ENCODE measurements at places on chromosomes 12 and 14. TPM values are rescaled to one million over a fixed set of nuclear protein-coding genes. Genes with fewer than 3 reads are reported as not detected.

Gene DLGAP5
- total RNA-seq = 78.0 TPM

Gene ACOT4
- not detected for total RNA-seq

Gene RERG
- total RNA-seq = not detected

Gene GALNT8
- not detected for total RNA-seq

Gene C12orf50
- total RNA-seq = not detected

Gene ADAM21
- 0.49 TPM for total RNA-seq

Gene COX8C
- total RNA-seq = not detected

Gene STON2
- total RNA-seq = 1.3 TPM

Gene NOPCHAP1
- total RNA-seq = 6.4 TPM

Gene KRT6C
- total RNA-seq = not detected

Gene HHIPL1
- 1.2 TPM for total RNA-seq

DNA sequence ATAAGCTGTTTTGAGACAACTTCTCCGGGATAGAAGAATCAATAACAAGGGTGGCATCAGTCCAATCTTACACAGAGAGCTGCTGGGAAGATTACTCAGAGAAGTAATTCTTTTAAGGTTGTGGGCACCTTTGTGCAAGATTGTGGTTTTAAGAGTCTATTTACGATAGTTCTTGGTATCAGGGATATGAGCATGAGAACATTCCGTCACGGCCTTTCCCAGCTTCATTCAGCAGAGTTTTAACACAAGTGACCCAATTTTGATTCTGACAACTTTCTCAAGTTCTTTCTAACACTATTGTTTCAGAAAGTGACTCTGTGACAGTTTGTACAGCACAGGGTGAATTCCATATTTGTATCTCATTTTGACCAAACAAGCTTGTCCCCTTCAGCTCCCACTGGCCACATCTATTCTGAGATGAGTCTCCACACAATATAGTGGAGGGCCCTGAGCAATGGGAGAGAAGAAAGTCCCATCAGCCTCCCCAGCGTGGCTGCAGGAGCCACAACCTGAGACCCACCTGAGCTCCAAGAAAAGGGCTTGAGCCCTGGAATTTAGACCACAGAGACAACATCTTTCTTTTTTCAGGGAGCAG is 869.2 kb downstream of the TMEM121 start:
- DNase-seq = no peak

DNA sequence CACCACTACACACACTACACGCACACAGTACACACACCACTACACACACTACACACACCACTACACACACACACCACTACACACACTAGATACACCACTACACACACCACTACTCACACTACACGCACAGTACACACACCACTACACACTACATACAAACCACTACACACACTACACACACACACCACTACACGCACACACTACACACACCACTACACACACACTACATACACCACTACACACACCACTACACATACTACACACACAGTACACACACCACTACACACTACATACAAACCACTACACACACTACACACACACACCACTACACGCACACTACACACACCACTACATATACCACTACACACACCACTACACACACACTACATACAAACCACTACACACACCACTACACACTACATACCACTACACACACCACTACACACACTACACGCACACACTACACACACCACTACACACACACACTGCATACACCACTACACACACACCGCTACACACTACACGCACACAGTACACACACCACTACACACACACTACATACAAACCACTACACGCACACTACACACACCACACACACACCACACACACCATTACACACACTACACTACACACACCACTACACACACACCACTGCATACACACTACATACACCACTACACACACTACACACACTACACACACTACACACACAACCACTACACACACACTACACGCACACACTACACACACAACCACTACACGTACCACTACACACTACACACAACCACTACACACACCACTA is 11.7 kb downstream of the NOC4L start:
- no peak for DNase-seq

DNA sequence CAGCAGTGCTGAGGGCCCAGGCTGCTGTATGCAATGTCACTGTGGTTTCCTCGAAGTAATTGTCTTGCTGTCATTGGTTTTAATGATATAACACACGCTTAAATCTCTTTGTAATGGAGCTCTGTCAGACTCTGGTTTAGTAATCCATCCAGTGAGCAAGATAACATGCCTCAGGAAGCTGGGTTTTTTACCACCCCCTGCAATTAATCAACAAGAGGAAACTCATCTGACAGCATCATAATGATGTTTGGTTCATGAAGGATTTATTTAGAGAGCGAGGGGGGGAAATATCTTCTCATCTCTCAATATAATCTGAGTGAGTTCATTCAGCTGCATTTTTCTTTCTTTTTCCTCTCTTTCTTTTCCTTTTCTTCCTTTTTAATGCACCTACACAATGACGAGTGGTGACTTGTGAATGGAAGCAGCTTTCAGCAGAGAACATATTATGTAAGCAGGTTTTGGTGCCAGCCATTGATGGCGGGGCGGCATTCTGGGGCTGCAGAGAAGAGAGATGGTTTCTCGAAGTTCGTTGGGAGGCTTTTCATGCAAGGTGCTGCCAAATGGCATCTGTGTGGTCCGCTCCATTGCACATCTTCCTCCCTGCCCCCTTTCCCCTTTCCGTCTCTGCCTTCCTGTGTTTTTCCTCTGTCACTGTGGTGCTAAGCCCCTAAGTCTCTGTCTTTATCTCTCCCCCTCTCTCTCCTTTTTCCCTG is 6.7 kb downstream of the RPH3A start:
- DNase-seq = peak; percentile 12

GRCh38 chr12:100267603-100268281 is 765 bp downstream of the SCYL2 start:
- DNase-seq = peak; percentile 37

DNA sequence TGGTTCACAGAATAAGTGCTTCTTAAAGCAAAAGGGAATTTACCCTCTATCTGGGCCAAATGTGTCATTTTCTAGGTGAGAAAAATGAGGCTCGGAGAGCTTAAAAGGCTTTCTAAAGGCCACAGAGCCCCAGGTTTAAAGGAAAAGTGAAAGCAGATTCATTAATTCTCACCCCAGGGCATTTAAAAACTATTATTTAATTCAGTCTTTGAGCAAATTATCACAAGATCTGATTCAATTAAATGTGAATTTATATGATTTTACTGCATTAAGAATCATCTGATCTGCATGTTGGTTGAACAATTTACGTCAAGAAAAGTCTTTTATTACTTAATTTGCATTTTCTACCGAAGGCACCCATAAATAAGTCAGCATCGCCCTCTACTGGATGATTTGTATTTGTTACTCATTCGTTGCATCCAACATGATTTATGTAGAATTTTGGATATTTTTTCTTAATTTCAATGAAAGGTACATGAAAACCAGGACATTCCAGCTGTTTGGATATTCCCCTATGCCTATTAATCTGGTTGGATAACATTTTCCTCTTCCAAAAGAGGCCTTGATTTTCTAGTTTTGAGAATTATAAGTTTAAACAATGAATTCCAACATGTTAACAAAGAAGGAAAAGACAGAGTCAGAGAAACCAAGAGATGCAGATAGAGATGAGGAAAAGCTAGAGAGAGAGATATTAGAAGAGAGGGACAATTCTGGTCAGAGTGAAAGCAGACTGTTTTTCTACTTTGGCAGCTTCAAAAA is 19.1 kb upstream of the DHRS7 start:
- peak; percentile 73 for DNase-seq

GRCh38 chr14:72774894-72775620 is 118.8 kb downstream of the DPF3 start:
- no peak for DNase-seq

GRCh38 chr12:93683410-93683809 is 6.2 kb downstream of the CRADD start:
- DNase-seq = no peak

- no peak for DNase-seq
These were observed 18.3 kb downstream of the KRT80 start for GRCh38 chr12:52173526-52173925.

DNA sequence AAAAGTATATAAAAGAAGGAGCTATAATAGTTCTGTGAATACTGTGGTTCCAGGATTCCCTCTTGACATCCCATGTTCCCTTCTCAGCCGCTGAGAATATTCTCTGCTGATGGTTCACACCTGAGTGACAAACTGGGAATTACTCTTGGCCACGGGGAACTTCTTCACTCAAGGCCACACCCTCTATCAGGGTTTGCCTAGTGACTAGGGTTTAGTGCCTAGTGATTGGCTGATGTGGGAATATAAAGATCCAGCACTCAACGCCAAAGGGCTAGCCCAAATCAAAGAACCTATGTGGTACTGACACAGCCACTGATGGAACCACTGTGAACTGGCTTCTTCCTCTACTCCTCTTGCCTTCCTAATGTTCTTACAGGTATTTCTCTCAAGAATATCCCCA is 248.4 kb downstream of the ASCL1 start:
- DNase-seq = no peak

GRCh38 chr14:26289891-26290486 is 307.8 kb downstream of the NOVA1 start:
- peak; percentile 0 for DNase-seq

- no peak for DNase-seq
These were observed 50.5 kb downstream of the CFAP251 start for GRCh38 chr12:121968876-121969275.

DNA sequence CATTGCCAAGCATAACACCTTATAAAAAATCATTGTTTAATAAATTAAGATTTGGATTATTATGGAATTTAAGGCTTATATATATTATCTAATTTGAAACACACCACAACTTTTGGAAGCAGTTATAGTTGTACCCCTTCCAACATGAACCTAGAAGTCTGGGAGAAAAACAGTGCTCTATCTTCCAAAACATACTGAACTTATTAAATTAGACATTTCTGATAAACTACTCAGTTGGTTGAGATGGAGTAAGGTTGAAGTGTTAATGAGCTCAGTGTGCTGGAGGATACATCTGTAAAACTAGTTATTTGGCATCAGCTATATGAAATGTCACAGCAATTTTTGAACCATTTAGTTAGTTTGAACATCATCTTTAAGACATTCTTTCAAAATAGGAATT is 227.4 kb downstream of the ALX1 start:
- DNase-seq = no peak

GRCh38 chr12:69633061-69633460 is 22.4 kb upstream of the LRRC10 start:
- DNase-seq = no peak

GRCh38 chr12:129269756-129270495 is 416.6 kb downstream of the GLT1D1 start:
- DNase-seq = no peak

DNA sequence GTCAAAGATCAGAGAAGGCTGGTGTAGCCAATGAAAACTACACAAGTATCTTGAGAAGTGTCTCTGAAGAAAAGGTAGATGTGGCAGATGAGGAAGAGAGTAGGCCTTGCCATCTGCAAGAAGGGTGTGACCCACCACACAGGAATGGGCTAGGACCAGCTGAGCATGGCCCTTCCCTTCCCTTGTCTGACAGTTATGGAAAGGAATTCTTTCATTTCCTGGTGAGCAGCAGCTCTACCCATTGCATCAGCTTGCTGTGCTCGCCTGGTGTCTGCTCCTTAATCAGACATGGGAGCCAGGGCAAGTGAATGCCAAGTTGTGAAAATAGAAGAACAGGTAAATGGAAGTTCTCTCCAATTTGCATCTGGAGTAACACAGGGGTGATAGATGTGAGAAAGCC is 145.2 kb upstream of the KRR1 start:
- peak; percentile 89 for DNase-seq

DNA sequence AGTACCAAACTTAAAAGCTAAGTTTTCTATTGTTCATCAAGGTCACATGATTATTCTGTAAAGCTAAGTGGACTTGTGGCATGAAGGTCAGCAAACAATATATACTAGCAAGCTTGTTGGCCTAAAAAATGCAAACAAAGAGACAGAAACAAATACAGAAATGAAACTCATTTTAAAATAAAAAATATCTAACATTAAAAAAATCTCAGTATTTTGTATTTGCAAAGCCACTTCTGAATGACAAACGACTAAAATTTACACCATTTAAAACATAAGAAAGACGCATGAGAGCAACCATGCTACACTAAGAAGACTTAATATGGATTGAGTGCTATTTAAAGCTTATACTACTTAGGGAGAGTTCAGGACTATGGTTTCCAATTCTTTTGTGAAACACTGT is 72.8 kb upstream of the BBS10 start:
- no peak for DNase-seq

DNA sequence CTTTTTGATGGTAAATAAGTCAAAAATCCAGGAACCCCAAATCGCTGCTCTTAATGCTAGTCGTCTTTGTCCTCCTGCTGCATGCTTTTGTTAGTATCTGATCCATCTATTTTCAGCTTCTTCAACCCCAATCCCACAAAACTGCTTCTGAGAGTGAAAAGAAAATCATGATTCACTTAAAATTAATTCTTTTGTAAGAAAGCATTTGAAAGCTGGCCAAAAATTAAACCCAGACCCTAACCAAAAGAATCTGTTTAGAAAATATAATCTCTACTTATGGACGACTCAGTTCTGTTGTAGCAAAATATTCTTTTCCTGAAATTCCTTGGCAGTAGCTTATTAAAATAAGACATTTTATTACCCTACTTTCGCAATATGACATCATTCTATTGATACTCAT is 443.6 kb upstream of the SYT1 start:
- peak; percentile 17 for DNase-seq

- no peak for DNase-seq
These were observed 141.8 kb upstream of the NUDT4 start for GRCh38 chr12:93235881-93236280.

GRCh38 chr14:90556666-90557450 is 160.0 kb downstream of the CALM1 start:
- no peak for DNase-seq

- no peak for DNase-seq
These were observed 46.7 kb downstream of the IRAK3 start for GRCh38 chr12:66235626-66236281.

DNA sequence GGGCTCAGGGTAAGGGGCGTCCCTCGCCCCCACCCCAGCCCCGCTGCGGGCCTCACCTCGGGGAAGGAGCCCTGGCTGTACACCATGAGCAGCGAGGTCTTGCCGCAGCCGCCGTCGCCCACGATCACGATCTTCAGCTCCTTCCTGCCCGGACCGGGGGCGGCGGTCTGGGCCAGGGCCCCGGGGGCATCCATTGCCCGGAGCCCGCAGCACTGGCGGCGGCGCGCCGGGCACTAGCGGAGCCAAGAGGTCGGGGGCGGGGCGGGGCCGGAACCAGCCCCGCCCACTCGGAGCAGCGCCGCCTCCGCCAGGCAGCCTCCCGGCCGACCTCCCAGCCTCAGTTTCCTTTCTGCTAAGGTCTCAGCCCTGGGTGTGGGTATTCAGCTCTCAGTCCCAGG is at the start of gene RHOF:
RHOF (minus strand) TSS at position 249 of the 398 bp plus-strand sequence; CDS start at position 194, 55 bp downstream.
- DNase-seq = no peak

GRCh38 chr12:124864326-124864752 is 675 bp upstream of the SCARB1 start:
- no peak for DNase-seq
